Hematopoietic multipotent progenitor cell treated with erythropoietin and hydrocortisone succinate and interleukin-3 and kit ligand, for 8 days (in vitro differentiated cells): ENCODE measurements at places on chromosomes 2 and 18.

GRCh38 chr2:149904352-149905175, 317.0 kb upstream of the MMADHC start:
- no peak for DNase-seq

- no peak for DNase-seq
Observed at GRCh38 chr2:176461809-176462670, 192.8 kb downstream of the MTX2 start.

- no peak for DNase-seq
Observed at GRCh38 chr2:130385709-130386108, 29.9 kb downstream of the PTPN18 start.

DNA sequence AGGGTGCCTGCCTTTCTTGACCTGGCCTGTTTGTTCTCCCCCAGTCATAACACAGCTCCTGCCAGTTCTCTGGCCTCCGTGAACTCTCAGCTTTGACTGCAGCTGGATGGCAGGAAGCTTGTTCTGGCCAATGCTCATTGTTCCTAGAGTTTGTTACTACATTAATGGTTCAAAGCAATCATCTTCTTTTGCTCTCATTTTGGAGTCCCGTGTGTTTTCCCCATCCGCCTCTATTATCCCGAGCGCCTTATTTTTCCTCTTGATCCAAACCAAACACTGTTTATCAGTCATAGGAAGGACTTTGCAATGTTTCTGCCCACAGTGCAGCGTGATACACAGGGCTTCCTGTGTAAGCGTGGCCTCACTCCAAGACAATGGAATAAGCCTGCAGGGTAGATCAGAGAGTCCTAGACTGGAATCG, 184.3 kb upstream of the APCDD1 start:
- no peak for DNase-seq

GRCh38 chr18:78595924-78596573, 383.6 kb upstream of the SALL3 start:
- DNase-seq, result no peak

DNA sequence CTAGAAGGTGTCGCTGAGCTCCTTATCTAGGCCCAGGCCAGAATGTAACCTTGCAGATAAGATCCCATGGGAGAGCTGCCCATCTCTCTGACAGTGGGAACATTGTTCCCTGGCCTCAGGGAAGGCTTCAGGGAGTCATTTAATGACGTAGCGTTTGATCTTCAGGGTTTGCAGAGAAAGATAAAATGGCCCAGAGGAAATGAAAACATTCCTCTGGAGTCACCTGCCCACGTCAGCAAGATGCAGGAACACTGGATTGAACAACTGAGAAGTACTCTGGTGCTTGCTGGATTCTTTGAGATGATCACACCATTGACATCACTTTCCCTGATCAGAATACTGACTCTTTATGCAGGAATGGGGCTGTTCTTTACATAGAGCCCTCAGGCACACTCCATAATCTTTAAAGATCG, 51.6 kb downstream of the MAPK4 start:
- DNase-seq, result no peak

DNA sequence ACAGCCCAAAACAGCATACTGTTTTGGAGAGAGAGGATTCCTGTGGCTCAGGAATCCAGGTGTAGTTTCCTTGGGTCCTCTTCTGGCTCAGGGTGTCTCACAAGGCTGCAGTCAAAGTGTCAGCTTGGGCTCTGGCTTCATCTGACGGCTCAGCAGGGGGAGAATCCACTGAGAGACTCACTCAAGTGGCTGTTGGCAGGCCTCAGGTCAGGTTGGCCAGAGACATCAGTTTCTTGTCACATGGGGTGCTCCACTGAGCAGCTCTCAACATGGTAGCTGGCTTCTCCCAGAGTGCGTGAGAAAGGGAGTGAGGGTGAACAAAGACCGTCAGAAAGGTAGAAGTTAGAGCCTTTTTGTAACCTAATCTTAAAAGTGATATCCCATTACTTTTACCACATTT, 168.4 kb downstream of the SOCS6 start:
- no peak for DNase-seq

- no peak for DNase-seq
Observed at GRCh38 chr2:128315829-128316776, 2.6 kb downstream of the HS6ST1 start.

GRCh38 chr2:240453461-240454105, 18.1 kb downstream of the GPC1 start:
- DNase-seq, result no peak

GRCh38 chr2:20106746-20107145, 55.3 kb upstream of the LAPTM4A start:
- DNase-seq, result peak; percentile 44

- no peak for DNase-seq
Observed at GRCh38 chr2:222835143-222835822, 25.6 kb upstream of the ACSL3 start.

DNA sequence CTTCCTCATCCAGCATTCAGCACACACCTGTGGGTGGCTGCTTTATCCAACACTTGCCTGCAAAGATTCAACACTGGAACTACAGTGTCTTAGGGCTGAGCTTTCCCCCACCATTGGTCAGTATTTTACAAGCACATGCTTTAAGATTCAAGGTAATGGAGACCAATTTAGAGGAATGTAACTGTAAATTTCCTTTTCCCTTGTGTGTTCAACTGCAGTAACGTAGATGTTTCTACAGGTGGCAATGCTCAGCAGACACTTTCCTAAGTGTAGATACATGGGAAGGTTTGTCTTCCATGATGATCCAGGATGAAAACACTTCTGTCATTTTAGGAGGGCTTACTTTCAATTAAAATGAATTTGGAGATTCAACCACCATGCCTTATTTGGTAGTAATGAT, 143.6 kb upstream of the PXDN start:
- no peak for DNase-seq

DNA sequence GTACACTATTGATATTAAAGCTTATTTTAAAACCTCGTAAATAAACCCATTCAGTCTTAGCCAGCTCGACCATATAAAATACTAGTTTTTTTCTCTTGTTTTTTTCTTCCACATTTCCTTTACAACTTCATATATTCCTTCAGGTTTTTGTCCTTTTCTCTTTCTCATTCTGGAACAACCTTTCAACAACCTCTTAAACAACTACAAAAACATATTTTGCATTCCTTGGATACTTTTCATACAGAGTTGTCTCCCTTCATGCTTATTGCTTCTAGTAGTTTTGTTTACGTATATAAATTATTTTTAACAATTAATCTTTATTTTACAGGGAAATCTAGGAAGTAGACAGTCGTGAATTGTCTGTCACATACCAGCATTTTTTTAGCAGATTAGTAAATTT, 41.2 kb downstream of the COMMD1 start:
- no peak for DNase-seq

- DNase-seq, result peak; percentile 13
Observed at GRCh38 chr2:55311444-55311870, 42.4 kb upstream of the MTIF2 start.

DNA sequence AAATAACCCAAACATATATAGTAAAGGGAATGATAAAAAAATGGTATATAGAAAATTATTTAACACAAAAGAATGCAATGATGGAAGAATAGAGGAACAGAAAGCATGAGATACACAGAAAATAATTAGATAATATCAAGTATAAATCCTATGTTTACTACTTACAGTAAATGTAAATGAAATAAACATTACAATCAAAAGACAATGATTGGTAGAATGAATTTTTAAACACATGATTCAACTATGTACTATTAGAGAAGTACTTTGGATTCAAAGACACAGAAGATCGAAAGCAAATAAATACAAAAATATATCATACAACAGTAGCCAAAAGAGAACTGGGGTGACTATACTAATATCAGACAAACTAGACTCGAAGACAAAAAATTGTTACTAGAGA, 97.6 kb upstream of the PARD3B start:
- no peak for DNase-seq
